Left ventricle myocardium inferior (tissue), 1 donor: ENCODE measurements at places on chromosomes 3 and 15. TPM values are rescaled to one million over a fixed set of nuclear protein-coding genes. Genes with fewer than 3 reads are reported as not detected.

DNA sequence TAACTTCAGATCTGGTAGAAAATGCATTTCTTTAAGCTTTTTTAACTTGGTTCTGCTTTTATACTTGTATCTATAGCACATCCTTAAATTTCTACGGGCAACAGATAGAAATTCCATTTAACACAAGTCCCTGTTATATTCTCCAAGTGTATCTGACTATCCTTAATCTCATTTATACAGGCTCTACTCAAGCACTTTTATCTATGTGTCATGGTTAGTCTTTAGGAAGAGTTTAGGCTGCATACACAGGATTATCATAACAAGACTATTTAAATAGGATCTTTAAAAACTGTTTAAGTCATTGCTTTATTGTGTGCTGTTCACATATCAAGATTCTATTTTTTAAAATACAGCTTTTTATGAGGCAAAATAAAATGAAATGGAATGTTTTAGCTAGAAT lies 52.7 kb downstream of the SETD5 start:
- DNase-seq, result no peak

Gene ACP3
- 1.3 TPM for total RNA-seq

DNA sequence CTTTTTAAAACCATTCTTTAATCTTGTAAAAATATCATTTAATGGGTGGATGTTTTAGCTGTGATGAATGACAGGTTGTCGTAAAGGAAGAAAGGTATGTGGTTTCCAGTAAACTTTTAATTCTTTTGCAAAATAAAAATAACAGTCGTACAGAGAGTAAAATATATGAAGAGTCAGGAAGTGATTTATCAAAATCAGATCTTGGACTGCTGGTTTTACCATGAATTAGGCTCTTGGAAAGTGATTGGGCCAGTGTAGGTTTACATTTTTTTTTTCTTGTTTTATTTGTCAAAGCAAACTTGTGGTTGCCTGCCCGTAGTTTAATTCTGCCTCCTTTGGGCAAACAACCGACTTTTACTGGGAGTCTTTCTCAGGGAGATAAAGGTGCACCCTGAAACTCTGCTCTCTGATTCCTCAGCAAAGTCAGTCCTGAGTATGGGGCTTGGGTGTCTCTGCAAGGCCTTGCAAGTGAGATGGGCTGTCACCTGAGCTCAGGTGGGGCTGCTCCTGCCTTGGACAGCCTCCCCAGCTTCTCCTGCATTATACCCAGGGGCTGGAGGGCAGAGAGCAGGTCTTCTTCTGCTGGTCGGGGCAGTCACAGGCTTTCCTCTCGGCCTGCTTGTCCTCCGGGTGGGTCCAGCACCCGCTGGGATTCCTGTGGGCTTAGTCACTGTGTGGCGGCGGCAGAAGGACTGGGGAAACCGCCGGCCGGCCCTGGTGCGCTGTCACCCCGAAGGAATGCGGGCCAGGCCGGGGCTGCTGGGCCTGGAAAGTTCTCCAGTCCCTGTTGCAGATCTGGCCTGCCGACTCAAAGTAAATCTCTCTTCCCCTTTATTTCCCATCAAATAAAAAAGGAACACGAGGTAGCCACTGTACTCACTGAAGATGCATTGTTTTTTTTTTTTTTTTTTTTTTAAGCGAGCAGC lies 79.0 kb downstream of the IGF1R start:
- peak; percentile 86 for DNase-seq

- no peak for DNase-seq
These were observed 7.4 kb upstream of the GSK3B start for GRCh38 chr3:120101624-120102023.

DNA sequence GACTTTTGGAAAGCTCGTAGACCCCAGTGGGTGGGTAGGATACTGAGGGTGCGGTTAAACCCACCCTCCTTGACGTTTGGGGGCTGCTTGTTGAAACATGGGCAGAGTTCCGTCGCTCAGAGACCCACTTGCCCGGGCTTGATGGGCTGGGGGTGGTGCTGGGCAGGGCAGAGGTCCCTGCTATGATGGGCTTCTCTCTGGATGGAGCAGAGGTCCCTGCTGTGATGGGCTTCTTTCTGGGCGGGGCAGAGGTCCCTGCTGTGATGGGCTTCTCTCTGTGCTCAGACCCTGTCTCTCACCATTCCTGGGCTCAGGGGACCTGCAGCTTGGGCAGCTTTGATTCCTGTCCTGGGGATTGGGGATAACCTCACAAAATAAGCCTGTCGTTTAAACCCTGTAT lies 45.2 kb downstream of the FBLN2 start:
- DNase-seq, result no peak

GRCh38 chr15:73750438-73750837 lies 2.7 kb downstream of the INSYN1 start:
- DNase-seq, result no peak

- peak; percentile 53 for DNase-seq
These were observed 627 bp downstream of the DUSP7 start for GRCh38 chr3:52055537-52056351.

Gene SCAP
- 43.1 TPM for total RNA-seq

DNA sequence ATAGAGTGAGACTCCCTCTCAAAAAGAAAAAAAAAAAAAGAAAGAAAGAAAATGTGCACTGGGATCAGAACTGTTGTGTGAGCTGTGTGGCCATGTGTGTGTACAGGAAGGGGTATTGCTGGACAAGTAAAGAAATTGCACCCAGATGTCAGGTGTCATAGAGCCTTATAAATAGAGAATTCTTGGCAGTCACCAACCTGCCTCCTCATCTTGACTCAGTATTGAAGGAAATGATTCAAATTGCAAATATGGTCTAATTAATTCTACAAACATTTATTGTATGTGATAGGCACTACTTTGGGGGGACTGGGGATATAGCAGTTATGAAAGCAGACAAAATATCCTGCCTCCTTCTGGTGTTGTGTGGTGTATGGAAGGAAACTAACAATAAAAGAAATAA lies 243.8 kb upstream of the TTC14 start:
- no peak for DNase-seq

DNA sequence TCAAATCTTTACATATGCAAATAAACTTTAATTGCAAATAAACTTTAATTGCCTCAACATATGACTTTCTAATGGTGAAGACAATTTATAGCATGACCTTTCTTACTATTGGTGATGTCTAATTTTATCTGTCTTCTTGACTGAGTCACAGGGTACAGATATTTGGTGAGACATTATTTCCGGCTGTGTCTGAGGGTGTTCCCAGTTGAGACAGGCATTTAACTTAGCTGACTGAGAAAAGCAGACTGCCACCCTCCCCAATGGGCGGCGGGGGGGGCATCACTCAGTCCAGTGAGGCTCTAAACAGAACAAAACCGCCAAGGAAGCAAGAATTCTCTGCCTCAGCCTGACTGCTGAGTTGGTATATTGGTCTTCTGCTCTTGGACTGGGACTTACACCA lies 160.0 kb downstream of the TBL1XR1 start:
- DNase-seq, result no peak

Gene CCRL2
- total RNA-seq, result 1.5 TPM

Gene EHHADH
- 20.1 TPM for total RNA-seq

DNA sequence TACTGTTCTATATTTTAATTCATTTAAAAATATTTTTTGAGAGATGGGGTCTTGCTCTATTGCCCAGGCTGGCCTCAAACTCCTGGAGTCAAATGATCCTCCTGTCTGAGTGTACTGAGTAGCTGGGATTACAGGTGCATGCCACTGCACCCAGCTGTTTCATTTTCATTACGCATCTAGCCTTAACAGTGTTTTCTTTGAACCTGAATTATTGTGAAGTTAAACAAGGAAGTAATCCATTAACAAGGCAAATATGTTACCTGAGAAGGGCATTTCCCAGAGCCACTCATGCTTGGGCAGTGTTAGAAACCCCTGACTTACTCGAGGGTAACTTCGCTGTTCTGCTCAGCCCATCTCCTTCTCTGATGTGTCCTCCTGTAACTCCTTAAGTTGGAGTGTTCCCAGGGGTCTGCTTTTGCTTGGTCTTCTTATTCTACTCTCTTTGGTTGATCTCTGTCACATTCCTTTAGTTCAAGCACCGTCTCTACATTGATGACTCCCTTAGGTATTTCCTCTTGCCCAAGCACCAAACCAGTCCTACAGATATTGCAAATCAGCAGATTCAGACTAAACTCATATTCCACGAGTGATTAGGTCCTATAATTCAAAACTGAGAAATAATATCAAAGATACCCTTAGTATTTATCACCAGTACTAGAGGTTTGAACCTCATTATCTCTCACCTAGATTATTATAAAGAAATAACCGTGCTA lies 107.9 kb downstream of the STAC start:
- no peak for DNase-seq

Gene FHIT
- total RNA-seq, result 16.0 TPM

DNA sequence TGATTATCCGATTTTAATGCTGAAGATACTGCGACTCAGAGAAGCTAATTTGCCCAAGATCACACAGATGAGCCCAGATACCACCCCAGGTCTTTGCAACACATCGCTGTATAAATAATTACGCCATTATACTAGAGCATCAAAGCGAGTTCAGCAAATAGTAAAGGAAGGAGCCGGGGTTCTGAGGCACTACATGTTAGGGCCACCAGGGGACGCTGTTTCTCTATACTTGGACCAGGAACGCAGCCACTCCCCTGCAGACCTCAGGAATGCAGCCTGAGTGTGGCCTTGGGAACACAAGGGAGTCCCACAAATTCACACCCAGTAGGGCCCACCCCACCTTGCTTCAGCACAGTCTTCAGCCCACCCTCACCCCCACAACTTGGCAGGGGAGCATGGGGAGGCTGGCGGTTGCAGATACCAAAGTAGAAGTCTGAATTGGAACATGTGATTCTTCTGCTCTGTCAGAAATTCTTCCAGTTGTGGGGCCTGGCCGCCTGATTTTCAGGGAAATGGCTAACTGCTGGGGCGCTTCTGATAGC lies 57.8 kb upstream of the RYK start:
- DNase-seq, result peak; percentile 80

Gene ANKRD34C
- 0.66 TPM for total RNA-seq

DNA sequence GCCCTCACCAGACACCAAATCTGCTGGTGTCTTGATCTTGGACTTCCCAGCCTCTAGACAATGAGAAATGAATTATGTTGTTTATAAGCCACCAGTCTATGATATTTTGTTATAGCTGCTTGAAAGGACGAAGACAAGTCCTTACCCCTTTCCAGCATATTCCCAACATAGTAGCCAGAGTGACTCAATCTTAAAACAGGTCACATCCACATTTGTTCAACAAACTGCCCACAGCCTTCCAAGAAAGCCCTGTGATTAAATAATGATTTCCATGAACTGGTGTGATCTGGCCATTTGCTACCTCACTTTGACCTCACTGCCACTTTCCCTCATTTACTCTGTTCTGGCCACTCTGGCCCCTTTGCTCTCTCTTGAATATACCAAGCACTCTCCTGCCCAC lies 193.7 kb upstream of the CFAP20DC start:
- DNase-seq, result no peak

- no peak for DNase-seq
These were observed 60.3 kb upstream of the CCNL1 start for GRCh38 chr3:157220211-157220610.
